NCI-H2171 treated with DMSO at 0.1 percent for 48 hours (cell line): ENCODE measurements at places on chromosomes 7 and 10.

DNA sequence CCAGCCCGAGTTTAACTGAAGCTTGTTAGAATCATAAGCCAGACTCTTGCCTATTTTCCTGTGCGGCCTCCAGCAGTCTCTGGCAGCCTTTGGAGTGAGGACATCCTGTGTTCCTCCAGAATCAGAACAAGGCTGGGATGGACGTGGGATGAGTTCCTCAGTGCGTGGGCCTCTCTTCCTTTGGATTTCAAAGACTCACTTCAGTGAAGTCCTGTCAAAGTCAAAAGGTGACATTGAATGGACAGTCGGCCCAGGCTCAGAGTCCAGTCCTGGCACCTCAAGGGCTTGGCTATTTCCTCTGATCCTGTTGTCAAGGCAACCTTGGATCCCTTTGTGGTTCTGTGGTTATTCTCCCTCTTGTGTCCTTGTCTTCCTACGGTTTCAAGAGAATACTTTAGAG, 21.4 kb upstream of the SMC3 start:
- DNase-seq = no peak

DNA sequence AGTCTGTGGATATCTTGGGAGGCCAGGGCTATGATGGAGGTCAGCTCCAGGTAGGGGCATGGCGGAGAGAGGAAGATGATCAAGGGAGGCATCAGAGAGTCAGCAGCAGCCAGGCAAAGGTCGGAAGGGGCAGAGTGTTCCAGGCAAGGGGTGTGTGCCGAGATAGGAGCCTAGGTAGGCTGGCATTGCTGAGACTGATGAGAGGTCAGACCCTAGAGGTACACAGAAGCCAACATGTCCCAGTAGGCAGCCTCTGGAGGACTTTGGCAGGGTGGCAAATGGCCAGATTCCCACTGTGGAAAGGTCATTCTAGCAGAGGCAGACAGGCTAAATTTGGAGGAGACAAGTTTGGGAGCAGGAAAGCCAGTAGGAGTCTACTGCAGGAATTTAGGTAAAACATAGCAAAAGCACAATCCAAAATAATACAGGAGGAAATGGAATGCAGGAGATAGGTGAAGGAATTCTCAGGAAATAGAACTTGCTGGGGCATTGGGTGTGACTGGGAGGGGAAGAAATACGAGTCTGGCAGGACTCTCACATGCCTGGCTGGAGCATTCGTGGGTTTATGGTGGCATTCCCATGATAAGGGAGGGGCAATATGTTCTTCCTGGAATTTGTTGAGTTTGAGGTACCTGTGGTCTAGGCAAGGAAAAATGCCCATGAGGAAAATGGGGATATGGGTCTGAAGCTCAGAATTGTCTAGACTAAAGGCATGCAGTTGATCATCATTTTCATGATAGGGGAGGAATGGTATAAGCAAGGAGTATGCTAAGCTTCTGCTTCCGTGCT, 25.7 kb downstream of the TMEM176A start:
- no peak for DNase-seq

- no peak for DNase-seq
Measured at GRCh38 chr7:47145186-47145725, 436.7 kb downstream of the TNS3 start.

- no peak for DNase-seq
Measured at GRCh38 chr7:1767524-1767923, 97.4 kb downstream of the ELFN1 start.

GRCh38 chr10:111084366-111085255, 7.8 kb downstream of the ADRA2A start:
- no peak for DNase-seq
